ENCODE measurements at places on chromosomes 1 and 21. TPM values are rescaled to one million over a fixed set of nuclear protein-coding genes. Genes with fewer than 3 reads are reported as not detected.

DNA sequence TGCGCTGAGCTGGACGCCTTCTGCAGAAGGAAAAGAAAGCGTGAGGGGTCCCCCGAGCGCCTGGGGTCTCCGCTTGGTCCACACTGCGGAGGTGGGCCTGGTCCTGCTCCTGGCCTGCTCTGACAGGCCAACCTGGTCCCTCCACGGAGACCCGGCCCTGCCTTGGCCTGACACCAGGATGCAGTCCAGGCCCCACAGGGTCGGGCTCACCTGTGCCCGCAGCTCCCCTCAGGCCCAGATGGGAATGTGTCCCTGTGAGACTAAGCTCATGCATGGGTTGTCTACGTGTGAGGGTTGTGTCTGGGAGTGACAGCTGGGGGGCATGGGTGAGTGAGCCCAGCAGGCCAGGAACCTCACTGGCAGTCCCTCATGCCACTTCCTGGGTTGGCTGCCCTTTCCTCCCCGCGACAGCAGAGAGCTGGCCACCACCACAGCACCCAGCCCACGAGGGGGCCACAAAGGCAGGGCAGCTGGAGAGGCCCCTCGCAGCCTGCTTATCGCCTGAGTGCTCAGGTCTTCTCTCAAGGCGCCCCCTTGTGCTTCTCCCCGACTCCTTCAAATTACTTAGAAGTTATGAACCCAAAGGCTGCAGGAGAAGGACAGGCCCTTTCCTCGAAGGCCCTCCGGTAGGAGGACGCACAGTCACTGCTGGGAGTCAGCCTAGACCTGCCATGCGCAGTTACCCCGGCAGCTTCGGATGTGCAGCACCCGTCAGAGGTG, 41.1 kb downstream of the SLC45A1 start:
- DNase-seq: peak; percentile 28

DNA sequence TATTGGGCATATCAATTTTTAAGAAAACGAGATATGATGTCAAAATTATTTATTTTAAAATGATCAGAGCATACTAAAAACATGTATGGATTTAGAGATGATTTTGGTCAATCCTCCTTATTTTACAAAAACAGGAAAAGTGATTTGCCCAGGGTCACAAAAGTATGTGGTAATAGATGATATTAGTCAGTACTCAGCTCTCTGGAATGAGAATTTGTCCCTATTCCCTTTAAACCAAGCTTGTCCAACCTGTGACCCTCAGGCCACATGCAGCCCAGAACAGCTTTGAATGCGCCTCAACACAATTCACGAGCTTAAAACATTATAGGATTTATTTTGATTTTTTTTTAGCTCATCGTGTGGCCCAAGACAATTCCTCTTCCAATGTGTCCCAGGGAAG, 104.7 kb downstream of the AKT3 start:
- DNase-seq: no peak

DNA sequence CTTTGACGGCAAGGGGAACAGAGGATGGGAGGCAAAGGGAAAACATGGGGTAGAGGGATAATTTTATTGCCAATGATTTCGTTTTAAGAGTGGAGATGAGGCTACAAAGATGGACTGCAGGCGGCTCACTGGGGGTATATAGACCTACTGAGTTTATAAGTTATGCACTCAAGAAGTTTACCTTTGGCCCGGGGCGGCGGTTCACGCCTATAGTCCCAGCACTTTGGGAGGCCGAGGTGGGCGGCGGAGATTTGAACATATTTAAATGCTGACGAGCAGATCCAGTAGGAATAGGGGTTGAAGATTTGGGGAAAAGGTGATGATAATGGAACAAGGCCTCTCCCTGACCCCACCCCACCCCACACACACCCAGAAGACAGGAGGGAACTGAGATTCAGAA, 8.1 kb upstream of the SLAMF9 start:
- DNase-seq: no peak

DNA sequence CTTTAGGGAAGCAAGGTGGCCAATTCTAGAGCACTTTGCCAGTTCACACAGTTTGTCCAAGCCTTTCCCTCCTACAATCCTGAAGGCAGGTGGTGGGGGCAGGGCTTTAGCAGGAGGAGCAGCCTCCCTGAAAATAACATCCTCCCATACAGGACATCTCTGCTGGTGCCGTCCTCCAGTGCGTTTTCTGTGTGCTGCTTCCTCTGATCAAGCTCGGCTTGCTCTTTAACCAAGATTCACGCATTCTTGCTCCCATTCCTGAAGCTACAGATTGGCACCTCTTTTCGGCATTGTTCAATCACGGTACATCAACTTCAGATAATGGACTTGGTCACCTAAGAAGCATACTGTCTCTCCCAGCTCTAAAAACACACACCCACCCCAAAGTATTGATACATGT, 7.5 kb upstream of the DPT start:
- DNase-seq: no peak

- peak; percentile 74 for DNase-seq
Observed at GRCh38 chr1:93427656-93428055, 20.3 kb upstream of the FNBP1L start.

DNA sequence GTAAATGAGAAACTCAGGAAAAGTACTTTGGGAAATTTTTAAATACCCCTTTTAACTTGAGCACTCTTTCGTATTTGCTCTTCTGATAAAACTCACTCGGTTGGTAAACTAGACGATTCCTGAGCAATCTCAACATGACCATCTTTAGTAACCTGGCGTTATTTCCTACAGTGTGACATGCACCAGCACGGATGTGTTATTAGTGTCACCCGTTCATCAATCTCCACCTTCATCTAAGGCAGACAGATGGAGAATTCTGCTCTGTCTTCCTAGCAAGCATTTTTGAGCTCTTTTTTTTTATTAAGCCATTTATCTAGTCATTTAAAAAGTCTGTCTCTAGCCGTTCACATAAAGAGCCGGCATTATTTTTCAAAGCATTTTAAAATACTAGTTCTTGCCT, 155.2 kb downstream of the DISP1 start:
- no peak for DNase-seq

DNA sequence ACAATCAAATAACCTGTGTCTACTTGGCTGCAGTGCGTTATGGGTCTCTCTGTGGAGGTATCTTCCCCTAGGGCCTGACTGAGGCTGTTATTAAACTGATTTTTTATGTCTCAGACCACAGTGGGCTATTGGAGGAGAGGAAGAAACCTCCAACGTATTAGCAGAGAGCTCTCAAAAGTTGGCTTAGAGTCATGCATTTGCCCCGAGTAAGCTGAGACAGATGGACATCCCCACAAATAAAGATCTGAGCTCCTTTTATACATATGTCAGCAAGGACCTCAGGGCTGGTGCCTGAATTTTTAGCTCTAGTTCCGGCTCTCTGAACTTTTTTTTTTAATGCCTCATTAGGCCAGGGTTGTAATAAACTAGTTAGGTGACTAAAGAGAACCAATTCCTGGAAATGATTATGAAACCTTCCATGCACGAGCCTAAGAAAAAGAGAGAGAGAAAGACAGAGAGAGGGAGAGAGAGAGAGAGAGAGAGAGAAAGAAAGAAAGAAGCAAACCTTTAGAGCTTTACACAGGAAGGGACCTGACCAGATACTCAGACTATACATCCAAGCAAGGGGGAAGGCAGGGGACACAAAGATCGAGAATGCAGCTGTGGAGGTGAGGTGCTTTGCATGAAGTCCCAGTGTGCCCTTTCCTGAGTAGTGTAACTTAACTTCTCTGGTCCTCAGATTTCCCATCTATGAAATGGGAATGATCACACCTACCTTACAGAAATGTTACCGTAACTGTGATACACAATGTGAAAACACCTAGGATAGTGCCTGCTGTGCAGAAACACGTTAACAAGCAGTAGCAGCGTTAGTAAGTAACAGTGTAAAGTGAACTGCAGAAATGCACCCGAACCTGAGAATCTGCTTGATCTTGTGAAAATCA, 8.4 kb upstream of the PIGR start:
- DNase-seq: no peak

DNA sequence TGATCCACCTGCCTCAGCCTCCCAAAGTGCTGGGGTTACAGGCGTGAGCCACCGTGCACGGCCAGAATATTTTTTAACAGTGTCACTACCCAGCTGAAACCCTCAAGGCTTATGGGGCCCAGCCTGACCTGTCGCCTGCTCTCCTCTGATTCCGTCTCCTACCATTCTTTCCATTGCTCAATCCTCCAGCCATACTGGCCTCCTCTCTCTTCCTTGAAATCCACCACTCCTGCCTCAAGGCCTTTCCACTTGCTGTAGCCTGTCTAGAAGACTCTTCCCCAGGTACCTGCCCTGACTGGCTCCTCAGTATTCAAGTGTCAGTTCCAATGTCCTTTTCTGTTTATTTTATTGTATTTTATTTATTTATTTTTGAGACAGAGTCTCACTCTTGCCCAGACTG, 53.9 kb downstream of the YARS1 start:
- peak; percentile 4 for DNase-seq

DNA sequence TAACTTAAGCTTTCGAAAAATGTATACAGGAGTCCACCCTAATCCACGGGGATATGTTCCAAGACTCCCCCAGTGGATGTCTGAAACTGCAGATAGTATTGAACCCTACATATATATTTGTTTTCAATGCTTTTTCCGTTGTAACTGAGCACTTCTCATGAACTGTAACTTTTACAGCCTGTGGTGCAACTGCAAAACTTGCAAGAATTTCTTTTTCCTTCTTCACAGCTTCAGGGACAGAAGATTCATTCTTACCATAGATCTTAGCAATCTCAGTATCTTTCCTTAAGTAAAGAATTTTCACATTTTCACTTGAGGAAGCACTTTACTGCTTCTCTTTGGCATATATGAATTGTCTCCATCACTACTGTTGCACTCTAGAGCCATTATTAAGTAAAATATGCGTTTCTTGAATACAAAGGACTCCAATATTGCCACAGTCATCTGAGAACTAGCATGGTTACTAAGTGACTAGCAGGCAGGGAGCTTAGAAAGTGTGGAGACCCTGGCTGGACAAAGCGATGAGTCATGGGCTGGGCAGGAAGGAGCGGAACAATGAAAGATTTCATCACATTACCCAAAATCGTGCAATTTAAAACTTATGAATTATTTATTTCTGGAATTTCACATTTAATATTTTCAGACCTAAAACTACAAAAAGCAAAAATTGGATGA, 14.1 kb downstream of the DPYD start:
- peak; percentile 44 for DNase-seq

- DNase-seq: peak; percentile 58
Observed at GRCh38 chr1:116988248-116988647, 13.3 kb upstream of the CD101 start.

DNA sequence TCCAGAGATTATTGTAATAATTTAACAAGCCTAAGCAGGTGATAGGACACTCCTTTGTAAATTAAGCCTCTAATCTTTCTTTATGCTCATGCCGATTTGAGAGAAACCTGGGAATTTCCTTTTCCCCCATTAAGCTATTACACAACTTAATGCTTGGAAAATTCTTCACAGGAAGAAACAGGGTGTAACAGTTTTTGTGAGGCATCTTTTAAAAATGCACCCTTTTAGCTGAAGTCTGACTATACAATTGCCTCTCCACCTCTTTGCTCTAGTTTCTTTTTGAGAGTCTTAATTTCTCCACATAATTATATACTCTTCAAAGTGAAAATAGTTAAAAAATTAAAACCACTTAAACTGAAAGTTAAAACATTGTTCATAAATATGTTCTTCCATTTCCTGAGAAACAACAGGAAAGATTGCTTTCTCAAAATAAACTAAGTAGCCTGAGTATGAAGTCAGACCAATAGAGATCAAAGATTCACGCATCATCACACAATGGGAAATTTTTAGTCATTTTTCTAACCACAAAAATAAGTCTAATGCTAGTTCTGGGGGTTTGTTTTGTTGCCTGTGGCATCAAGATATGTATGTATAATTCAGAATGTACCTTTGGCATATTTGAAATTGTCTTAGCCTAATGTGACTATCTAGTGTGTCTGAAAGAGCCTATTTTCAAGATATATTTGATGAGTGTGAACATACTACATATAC, 34.7 kb downstream of the LRRC8D start:
- no peak for DNase-seq

GRCh38 chr1:161200992-161201835, 953 bp upstream of the NDUFS2 start:
- peak; percentile 58 for DNase-seq

DNA sequence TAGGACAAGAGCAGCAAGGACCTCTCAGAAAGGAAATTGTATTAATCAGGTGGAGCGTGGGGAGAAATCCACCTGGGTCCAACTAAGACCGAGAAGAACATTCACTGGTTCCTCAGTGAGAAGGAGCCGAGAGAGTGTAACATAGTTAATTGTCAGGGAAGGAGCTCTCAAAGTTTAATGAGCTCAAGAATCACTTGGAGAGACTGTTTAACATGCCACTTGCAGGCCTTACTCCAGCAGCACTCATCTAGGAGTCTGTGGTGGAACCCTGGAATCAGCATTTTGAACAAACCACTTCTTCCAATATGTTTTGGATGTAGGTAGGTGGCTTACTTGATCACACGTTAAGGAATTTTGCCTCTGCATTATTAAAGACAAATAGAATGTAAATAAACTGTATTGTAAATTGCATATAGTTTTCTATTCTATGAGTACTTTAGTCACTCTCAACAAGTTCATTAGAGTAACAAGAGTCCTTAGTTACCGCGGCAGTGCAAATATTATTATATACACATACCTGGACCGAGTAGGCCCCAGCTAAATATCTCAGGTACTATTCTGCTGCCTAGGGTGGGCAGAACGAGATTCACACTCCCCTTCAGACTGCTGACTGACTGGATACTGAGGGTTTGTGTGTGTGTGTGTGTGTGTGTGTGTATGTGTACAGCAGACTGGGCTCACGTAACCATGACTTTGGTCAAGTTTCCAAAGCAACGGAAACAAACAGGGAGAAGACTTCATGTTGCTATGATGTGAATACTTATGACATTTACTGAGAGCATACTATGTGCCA, 203.2 kb upstream of the USP24 start:
- no peak for DNase-seq

- DNase-seq: no peak
Observed at GRCh38 chr1:29805122-29805895, 569.0 kb downstream of the PTPRU start.

The DRAXIN gene
- 0.05 TPM for total RNA-seq

The SRGAP2C gene
- total RNA-seq: 11.4 TPM

The GAS5 gene
- 48.8 TPM for total RNA-seq

The NEK2 gene
- 0.25 TPM for total RNA-seq

The SELL gene
- total RNA-seq: 2.1 TPM
